Body of pancreas (tissue), 4 donors: ENCODE measurements at places on chromosomes 6 and 20. TPM values are rescaled to one million over a fixed set of nuclear protein-coding genes. Genes with fewer than 3 reads are reported as not detected.

GSTA4 gene
- total RNA-seq, result 27.7 TPM

MAD2L1BP gene
- 14.8 TPM for total RNA-seq

NKX2-2 gene
- total RNA-seq, result 3.1 TPM

TBC1D32 gene
- 14.5 TPM for total RNA-seq

HUS1B gene
- total RNA-seq, result 4.4 TPM

BPI gene
- total RNA-seq, result not detected

CHRNA4 gene
- total RNA-seq, result not detected

OTOR gene
- total RNA-seq, result not detected

BRD2 gene
- 171 TPM for total RNA-seq

DLL1 gene
- total RNA-seq, result 6.0 TPM

DNA sequence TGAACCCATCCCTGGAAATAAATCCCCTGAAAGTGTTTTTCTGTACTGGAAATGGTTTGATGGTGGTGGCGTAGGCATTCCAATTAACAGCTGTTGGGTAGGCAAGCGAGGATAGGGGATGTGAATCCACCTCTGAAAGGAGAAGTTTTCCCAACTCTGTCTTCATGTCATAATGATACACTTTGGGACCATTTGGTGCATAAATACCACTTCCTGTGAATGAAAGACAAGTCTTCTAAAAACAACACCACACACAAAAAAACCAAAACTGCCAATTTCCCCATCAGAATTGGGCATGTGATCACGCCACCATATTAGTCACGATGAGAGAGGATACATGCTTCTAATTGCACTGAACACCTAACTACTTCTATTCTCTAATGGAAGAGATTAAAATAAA, 6.4 kb downstream of the VNN2 start:
- no peak for DNase-seq

GRCh38 chr6:71675386-71675785, 211.0 kb upstream of the RIMS1 start:
- no peak for DNase-seq

- DNase-seq, result peak; percentile 71
Observed at GRCh38 chr6:84764332-84765049, at the start of gene TBX18. Gene TBX18, minus strand, starts transcription at chr6:84764598. Its CDS starts 417 bp downstream, at chr6:84764181.

DNA sequence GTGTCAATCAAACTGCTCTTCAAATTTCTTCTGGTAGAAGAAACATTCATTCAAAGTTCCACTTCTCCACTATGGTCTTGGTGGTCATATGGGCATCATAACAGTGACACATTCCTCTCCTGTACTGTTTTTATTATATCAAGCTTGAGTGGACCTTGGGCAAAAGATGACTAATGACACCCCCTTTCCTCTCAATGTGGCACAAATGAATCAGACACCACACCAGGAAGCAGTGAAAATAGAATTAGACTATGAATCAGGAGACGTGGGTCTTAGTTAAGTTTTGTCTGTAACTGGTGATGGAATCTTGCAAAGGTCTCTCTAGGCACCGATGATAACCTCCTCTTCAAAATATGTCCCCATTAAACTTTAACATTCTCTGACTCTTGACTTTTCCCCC, 9.0 kb upstream of the NRSN1 start:
- DNase-seq, result no peak

DNA sequence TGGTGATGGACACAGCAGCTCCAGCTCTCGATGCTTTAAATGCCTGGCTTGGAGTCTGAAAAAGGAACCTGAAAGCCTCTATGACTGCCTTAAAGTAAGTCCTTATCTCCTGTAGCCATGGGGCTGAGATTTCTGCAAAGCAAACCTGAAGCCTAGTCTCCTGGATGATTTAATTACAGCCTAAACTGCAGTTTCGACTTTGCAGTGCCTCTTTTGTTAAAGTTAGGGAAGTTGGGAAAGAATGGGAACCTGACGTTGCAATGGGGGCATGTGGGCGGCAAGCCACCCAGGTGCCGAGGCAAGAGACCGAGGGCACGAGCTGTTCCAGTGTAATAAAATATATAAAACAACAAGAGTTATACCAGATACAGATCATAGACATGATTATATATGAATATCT, 11.7 kb upstream of the TCFL5 start:
- DNase-seq, result no peak

- DNase-seq, result no peak
Observed at GRCh38 chr6:35425284-35425683, 26.9 kb upstream of the FANCE start.

DNA sequence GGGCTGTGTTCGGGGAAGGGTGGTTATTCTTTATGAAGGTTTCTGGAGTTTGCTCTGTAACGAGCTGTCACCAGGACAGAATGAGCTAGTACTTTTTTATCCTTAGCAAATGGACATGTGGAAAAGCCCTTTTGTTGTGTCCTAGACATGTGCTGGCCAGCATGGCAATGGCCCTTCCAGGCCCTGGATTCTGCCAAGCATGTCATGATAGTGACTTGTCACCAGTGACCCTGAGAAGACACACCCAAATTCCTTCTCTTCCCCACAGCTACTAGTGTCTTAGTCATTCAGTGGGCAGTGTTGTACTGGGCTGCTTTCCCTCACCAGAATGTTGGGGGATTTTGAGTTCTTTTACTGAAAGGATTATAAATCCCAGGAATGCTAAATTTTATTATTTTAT, 74.0 kb upstream of the XRN2 start:
- no peak for DNase-seq

DNA sequence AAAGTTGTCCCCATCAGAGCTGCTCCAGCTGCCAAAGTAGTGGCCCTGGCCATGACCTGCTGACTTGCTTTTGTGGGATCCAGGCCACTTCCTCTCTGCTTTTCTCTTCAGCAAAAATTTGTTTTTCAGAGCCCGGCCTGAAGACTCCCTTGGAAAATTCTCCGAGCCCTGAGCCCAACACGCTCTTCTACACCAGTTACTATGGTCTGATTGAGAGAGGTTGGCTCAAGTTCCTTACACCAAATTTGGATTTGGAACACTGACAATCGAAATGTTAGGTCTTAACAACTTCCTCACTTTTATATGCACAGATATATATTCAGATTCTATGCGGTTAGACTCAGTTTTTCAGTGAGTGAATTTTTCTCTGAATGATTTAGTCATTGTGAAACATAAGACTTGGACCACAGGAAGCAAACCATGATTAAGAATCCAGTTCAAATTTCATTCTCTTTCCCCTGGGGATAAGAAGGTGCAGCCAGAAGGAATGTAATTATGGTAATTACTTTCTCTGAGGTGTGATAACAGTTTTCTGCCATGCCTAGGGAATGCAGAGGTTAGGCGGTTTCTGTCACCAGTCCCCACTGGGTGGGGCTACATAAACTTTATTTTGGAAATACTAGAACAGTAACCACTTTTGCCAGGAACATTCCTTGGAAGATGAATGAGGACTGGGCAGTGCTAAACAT, 365.2 kb downstream of the SYNE1 start:
- no peak for DNase-seq

DNA sequence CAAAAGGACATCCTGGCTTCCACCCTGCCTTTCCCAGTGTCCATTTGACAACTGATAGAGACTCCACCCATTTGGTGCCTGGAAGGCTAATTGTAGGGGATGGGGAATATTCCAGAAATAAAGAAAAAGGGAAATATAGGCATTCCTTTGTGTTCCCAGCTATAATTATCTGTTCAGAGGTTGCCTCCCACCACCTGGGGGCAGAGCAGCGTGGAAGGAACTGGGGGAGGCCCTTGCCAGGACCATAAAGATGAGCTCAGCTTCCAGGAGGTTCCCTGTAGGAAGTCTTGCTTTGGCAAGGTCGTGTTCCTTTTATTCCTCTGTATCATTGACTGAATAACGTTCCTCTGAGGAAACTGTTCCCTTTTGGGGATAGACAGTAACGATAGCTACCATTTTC, 214.7 kb downstream of the TFAP2C start:
- peak; percentile 42 for DNase-seq

DNA sequence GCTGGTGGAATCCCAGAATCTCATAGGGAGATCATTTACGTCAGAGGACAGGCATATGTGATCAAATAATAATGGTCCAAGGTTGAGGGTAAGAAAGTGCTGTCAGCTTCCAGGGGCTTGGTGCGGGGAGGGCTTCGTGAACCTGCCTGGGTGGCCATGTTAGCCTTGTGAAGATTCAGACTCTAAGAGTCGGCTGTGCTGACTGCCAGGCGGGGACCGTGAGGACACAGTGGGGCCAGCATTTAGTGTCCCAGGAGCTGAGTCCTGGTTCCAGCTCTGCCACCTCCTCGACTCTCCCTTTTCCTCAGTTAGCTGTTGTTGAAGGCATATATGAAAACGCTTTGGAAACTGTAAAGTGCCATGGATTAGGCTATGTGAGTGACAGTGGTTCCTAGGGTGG, 33.5 kb downstream of the VSTM2L start:
- DNase-seq, result no peak

- no peak for DNase-seq
Observed at GRCh38 chr6:71038711-71039344, 82.0 kb upstream of the B3GAT2 start.

GRCh38 chr20:32810941-32811340, 8.8 kb upstream of the MAPRE1 start:
- no peak for DNase-seq

DNA sequence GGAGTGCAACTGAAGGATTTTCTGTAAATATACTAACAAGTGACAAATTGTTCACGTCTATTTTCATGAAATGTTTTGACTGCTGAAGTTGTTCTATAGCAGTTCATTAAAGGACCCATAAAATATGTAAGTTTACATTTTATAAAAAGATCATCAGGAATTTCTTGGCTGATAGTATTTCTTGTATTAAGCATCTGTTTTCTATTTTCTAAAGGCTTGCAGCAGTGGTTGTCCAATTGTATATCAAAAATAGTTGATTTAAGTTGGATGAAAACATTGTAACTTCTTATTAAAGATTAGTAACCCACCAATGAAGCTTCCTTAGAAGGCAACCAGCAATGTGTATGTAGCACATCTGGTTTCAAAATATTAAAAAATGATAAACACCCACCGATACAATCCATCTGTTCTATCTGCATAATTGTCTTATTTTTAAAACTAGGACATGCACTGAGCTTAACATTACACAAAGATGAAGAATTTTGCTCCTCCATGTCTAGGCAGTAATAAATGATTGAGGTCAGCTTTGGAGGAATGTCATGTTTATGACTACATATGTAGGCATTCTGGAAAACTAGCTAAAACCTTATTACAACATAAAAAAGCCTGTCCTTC, 301.3 kb upstream of the TCF21 start:
- no peak for DNase-seq

- peak; percentile 69 for DNase-seq
Observed at GRCh38 chr6:28657769-28658465, 132.2 kb downstream of the GPX5 start.

DNA sequence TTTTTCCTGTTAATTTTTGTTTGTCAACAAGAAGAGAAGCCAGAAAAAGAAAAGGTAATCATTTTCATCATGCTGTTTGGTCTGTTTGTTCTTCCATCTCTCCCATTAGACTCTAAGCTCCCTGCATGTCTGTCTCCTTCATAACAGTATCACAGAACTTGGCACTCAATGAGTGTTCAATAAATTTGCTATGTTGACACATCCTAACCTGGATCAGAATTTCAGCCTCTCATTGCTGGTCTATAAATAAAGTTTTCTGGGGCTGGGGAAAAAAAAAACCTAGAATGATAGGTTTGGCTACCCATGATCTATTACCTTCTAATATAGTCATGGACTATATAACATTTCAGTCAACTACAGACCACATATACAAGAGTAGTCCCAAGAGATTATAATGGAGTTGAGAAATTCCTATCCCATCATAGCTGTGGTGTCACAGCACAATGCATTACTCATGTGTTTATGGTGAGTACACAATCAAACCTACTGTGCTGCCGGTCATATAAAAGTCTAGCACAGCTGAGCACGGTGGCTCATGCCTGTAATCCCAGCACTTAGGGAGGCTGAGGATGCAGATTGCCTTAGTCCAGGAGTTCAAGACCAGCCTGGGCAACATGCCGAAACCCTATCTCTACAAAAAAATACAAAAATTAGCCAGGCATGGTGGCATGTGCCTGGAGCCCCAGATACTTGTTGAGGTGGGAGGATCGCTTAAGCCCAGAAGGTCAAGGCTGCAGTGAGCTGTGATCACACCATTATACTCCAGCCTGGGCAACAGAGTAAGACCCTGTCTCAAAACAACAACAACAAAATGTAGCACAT, 5.9 kb downstream of the NUDT3 start:
- peak; percentile 10 for DNase-seq

DNA sequence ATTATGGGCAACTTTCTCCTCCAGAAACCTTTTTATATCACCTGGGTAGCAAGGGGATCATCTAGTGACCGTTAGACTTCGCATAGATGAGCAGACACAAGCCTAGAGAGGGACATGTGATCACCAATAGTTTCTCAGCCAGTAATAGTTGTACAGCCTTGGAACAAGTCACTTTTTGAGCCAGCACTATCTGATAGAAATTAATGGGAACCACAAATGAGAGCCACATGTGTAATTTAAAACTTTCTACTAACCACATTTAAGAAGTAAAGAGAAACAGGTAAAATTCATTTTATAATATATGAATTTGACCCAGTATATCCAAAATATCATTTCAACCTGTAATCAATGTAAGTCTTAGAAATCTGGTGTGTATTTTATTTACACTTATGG, 592 bp upstream of the CTNNBL1 start:
- no peak for DNase-seq

GRCh38 chr6:39678914-39679313, 46.3 kb downstream of the KIF6 start:
- no peak for DNase-seq

- DNase-seq, result no peak
Observed at GRCh38 chr6:132820629-132821381, 6.4 kb downstream of the RPS12 start.

GRCh38 chr6:143068001-143068400, 7.3 kb downstream of the AIG1 start:
- no peak for DNase-seq

DNA sequence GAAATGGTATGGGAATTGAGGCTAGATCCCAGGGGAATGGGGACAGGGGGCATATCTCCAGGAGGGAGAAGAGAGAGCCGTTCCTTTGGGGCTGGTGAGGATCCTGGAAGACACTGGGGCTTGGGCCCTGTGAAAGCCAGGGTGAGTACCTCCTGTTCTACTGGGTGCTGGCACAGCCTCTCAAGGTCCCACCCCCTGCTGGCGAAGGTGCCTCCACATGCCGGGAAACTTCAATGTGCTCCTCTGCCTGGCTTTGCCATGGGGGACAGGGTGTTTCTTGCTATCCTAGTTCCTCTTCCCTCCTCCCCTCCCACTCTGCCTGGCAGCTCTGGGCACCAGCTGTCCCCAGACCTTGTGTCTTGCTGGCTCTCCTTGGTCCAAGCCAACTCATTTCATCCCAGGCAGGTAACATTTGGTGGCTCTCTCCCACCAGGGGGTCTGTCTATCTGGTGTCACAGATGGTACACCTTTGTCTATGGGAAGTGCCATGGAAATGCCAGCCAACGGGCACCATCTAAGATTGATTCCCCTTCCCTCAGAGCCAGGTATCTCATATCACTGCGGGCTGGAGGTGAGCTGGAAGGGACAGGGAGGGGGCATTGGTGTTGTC, 56.8 kb downstream of the MDGA1 start:
- no peak for DNase-seq

DNA sequence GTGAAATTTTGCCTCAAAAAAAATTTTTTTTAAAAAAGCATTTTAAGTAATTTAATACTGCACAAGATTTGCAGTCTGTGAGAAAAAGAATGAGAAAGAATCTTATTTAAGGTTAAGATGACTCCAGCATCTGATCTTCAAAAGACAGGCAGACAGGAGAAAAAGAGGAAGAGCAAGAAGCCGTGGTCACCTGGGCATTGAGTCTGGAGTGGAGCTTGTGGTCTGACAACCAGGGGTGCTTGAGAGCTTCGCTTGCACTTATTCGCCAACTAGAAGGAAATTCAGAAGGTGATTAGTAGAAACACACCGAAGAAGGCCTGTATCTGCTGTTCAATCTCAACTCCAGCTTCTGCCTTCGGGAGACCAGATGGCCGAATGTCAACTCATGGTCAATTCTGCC, 75.9 kb downstream of the MYLK4 start:
- no peak for DNase-seq
